GM04504 (cell line): ENCODE measurements at places on chromosomes 7 and 10.
A peak's percentile ranks its signal among the peaks of the same experiment; 100 is the strongest.

DNA sequence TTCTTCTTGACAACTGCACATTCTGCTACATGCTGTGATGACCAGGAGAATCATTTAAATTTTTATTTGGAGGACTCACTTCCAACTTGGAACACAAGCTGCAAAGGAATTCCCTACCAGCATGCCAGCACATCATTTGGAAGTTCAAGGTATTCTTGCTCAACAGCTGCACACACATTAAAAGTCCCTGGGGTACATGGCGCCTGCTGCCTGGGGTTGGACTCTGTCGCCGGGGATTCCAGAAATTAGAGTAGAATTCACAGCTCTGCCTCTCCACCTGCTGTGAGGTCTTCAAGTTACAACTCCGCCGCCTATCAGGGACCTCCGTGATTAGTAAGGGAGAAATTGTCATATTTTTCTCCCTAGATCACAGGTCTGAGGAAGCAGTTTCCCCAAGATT, 1.1 kb downstream of the ZNF32 start:
- DNase-seq: no peak

DNA sequence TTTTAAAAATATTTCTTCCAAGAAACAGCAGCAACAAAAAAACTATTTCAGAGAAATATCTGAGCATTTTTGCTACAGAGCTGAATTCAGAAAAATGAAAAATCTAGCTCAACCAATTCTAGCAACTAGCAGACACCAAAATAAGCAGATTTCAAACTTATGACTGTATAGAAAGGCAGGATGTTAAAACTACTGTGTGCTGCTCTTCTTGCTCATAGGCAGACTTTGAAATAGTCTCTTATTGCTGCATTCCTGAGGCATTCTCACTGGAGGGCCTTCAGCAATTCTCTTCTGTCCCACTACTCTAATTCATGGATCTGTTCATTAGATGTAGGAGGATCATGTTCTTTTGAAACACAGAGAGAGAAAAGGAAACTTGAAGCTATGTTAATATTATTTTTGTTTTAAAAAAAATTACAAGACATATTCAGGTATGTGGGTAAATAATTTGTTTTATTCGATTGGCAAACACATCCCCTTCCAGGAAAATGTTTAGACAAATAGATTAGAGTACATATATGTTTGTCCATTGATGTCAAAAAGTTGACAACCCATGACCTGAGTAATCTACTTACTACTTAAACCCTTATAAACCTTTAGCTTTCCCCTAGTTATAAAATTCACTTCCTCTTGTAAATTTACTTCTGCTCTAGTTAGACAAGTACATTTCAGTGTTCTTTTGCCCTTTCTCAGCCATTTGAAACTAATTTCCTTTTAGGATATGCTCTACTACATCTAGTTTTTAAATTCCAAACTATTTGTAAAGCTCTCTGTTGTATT, 428.2 kb upstream of the POT1 start:
- no peak for DNase-seq

GRCh38 chr10:49207113-49207512, 18.9 kb upstream of the TMEM273 start:
- no peak for DNase-seq

- no peak for DNase-seq
These were observed 50.3 kb downstream of the SRRM3 start for GRCh38 chr7:76252021-76252420.

- no peak for DNase-seq
These were observed 1.8 kb downstream of the FOXI2 start for GRCh38 chr10:127738512-127739424.

GRCh38 chr7:138065827-138066226, 10.4 kb upstream of the AKR1D1 start:
- DNase-seq: no peak

GRCh38 chr10:98045785-98046389, 15.5 kb upstream of the CRTAC1 start:
- peak; percentile 19 for DNase-seq

- DNase-seq: no peak
These were observed 120.3 kb upstream of the TMEM106B start for GRCh38 chr7:12090757-12091221.

- DNase-seq: no peak
These were observed 31.5 kb upstream of the DDX50 start for GRCh38 chr10:68869623-68870022.

DNA sequence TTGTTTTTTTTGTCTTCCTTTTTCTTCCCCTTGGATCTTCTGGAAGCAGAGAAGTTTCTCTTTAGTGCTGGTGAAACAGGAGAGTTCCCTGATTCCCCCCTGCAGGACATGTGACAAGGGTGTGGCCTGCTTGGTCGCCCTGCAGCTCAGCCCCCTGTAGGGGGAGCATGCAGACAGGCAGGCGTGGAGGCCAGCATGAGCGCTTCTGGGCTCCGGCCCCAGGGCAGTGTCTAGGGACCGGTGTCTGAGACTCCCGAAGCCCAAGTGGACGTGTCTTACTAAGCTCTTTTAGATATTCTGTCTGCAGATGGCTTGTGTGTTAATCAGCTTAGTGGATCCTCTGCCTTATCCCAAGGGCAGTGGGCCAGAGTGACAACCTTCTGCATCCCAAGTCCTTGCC, 26.1 kb downstream of the PRSS58 start:
- no peak for DNase-seq
